ENCODE measurements at places on chromosomes 12 and 14.

- no peak for DNase-seq
Observed at GRCh38 chr14:37711831-37712475, 116.5 kb downstream of the TTC6 start.

- DNase-seq: no peak
Observed at GRCh38 chr12:118082161-118082560, 21.2 kb upstream of the WSB2 start.

GRCh38 chr12:113245695-113246477 lies 24.6 kb downstream of the TPCN1 start:
- peak; percentile 52 for DNase-seq

DNA sequence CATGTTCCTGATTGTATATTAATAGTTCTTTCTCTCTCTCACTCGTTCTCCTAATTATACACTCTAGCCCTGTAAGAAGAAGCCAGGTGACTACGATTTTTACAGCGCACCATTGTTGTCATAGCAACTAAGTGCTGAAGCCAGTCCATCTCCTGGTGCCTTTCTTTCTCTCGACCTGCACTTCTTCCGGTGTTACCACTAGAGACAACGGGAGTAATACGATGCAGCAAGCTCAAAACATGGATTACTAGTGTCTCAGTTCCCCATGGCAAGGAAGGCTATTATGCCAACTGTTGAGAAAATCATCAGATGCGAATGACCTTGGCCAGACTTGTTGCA lies 40.8 kb upstream of the DCD start:
- DNase-seq: no peak

DNA sequence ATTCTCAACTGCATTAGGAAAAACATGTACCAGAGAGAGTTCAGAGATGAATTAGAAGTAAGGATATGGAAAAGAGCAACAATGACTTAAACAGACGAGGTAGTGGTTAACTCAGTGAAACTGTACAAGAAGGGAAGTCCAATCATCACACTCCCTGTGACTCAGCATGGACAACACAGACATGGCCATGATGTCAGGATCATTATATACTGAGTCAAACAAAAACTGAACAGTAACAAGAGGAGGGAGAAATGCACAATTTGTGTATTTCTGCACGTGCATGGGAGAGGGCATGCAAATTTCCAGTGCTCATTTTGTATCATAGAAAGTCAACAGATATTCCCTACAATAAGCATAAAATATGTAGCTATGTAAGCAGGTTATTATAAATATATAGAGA lies 1037.8 kb downstream of the BCL11B start:
- peak; percentile 24 for DNase-seq

GRCh38 chr12:94172031-94172430 lies 23.7 kb downstream of the PLXNC1 start:
- peak; percentile 89 for DNase-seq

DNA sequence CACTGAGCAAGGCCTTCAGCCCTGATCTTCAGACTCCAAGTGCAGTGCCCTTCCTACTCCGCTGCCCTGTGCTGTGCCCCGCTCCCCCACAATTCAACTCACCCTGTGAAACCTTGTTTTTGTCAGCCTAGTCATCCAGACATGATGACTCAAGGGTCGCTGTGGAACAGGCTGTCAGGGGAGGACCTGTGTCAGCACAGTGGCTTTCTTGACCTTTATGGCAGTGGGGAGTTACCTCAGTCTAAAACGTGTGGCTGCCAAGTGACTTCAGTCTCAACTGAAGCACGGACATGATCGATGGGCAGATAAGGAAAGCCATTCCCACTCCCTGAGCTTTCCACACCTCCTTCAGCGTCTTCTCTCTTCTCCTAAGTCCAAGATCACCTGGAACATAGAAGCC lies 16.3 kb upstream of the FLVCR2 start:
- DNase-seq: peak; percentile 45

All from suppressor macrophage (primary cell).